Gastrocnemius medialis (tissue), 4 donors: ENCODE measurements at places on chromosomes 11 and 22. TPM values are rescaled to one million over a fixed set of nuclear protein-coding genes. Genes with fewer than 3 reads are reported as not detected.

DNA sequence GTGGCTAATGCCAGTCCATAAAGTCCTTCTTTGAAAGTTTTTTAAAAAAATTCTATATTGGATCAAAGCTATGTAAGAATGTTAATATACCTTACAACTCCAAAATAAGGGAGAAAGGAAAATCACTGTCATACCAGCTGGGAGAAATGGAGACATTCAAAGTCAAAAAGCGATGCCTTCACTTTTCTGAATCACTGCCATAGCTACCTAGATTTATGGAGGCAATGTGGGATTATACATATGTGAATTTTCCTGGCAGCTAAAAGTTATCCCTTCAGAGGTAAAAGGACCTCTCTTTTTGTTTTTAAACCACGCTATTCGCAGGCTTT, 59.6 kb upstream of the PDE3B start:
- no peak overlapping the region for H3K4me3 ChIP-seq
- H3K4me1 ChIP-seq = no peaks in the 10 kb centered on the region
- no peak for DNase-seq
- no peaks in the 10 kb centered on the region for H3K36me3 ChIP-seq
- no peak overlapping the region for H3K27ac ChIP-seq

GRCh38 chr11:71213696-71214552, 38.5 kb downstream of the SHANK2 start:
- H3K4me1 ChIP-seq = no peaks in the 10 kb centered on the region
- H3K36me3 ChIP-seq = no peaks in the 10 kb centered on the region
- H3K27me3 ChIP-seq = no peaks in the 10 kb centered on the region

GRCh38 chr11:67457453-67457852, 2.3 kb downstream of the CABP4 start:
- H3K27ac ChIP-seq = no peak overlapping the region
- no peaks in the 10 kb centered on the region for H3K27me3 ChIP-seq
- H3K4me1 ChIP-seq = peaks cover 7% of the 10 kb centered on the region
- H3K4me3 ChIP-seq = no peak overlapping the region
- DNase-seq = no peak
- H3K36me3 ChIP-seq = no peaks in the 10 kb centered on the region

OR52N4 gene
- not detected for total RNA-seq

TMEM126A gene
- total RNA-seq = 37.7 TPM
